Activated CD8-positive, alpha-beta T cell treated with anti-CD3 and anti-CD28 coated beads for 36 hours (primary cell): ENCODE measurements at places on chromosomes 3 and 15.

DNA sequence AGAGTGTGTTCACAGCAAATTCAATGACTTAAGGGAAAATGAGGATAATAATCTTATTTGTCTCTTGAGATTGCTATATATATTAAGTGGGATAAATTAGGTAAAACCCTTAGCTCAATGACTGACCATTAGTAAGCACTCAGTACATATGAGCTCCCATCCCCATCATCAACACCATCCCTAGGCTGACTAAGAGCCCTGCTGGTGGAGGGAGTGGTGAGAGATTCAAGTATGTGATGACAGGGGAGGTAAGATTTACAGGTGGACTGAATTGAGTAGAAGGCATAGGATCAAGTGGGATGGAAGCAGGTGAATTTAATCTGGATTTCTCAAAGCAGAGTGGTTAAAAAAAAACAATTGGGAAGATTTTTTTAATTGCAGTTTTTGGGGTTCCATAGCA, 21.0 kb upstream of the LRRN1 start:
- DNase-seq = no peak

- DNase-seq = no peak
Measured at GRCh38 chr15:40909662-40910630, 15.7 kb downstream of the VPS18 start.

GRCh38 chr3:50268276-50268675, 671 bp upstream of the SEMA3B start:
- DNase-seq = no peak

GRCh38 chr3:183275418-183275817, 22.4 kb downstream of the B3GNT5 start:
- no peak for DNase-seq

DNA sequence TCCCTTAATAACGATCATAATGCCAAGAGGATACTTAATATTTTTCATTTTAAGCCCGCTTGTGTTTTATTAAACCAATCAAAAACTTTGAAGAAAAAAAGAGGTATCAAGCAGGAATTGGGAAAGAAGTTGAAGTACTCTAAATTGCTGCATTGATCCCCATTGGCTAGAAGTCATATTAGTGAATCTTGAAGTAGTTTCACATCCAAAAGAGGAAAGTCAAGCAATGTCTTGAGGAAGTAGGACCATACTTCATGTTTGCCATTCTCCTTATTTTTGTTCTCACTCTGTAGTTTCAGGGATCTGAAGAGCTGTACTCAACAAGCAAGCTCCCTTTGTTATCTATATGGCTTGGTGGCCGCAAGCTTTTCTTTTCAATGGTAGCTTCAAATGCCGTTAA, 2.2 kb downstream of the SCAANT1 start:
- no peak for DNase-seq

GRCh38 chr3:46959161-46959511, 17.4 kb downstream of the CCDC12 start:
- DNase-seq = peak; percentile 82

DNA sequence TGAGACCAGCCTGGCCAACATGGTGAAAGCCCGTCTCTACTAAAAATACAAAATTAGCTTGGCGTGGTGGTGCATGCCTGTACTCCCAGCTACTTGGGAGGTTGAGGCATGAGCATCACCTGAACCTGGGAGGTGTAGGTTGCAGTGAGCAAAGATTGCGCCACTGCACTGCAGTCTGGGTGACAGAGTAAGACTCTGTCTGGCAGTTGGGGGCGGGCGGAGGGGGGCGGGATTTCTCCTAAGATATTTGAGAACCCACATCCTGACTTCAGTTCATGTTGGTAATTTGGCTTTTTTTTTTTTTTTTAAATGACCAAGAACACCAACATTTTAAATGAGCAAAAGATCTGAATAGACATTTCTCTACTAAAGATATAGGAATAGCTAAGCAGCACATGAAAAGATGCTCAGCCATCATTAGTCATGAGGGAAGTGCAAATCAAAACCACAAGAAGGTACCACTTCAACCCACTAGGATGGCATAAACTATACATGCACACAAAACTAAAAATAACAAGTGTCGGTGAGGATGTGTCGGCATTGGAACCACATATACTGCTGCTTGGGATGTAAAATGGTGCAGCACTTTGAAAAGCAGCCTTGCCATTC, 75.6 kb upstream of the LMOD3 start:
- peak; percentile 86 for DNase-seq

DNA sequence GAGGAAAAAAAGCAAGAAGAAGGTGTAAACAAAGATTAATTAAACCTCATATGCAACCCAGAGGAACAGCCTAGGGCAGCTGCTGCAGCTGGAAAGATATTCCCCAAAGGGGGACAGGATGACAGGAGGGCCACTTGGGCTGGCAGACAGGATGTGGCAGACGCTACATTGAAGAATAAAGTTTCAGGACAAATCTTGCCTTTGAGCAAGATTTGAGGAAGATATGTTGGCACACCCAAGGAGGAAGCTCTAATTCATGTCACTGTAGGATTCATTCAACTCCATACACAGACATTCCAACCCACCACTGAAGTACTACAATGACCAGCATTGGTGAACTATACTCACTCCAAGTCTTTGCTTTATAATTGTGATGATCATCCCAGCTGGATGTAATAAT, 504.0 kb downstream of the SHQ1 start:
- DNase-seq = no peak

- peak; percentile 25 for DNase-seq
Measured at GRCh38 chr3:177642042-177642803, 444.9 kb upstream of the TBL1XR1 start.

GRCh38 chr15:90046911-90047392, 45.8 kb downstream of the ZNF710 start:
- DNase-seq = no peak

GRCh38 chr3:64063207-64063982, 40.1 kb upstream of the PSMD6 start:
- no peak for DNase-seq

DNA sequence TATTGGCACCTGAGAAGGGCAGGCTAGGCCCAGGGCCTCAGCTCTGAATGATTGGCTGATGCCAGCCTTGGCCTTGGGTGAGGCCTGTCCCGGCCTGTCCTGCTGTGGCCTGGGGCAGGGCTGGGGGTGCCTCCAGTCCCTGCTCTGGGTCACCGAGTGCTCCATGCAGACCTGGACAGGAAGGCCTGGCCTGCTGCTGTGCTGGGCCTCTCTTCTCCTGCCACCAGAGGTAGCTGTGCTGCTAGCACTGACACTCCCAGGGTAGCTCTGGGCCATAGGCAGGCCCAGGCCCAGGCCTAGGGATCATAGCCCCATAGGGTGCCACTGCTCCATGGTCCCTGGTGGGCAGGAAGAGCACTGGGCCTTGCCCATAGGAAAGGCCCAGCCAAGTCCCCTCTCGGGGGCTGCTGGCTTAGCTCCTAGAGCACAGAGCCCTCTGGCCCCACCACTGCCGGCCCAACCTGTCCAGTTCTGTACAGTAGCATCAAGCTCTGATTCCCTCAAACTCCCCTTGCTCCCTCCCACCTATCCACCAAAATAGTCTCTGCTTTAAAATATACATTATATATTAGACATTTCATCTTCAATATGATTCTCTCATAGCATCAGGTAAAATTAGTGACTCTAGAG, 18.2 kb downstream of the ABTB1 start:
- peak; percentile 23 for DNase-seq
